ENCODE measurements at places on chromosomes 3 and 15. TPM values are rescaled to one million over a fixed set of nuclear protein-coding genes. Genes with fewer than 3 reads are reported as not detected.

DNA sequence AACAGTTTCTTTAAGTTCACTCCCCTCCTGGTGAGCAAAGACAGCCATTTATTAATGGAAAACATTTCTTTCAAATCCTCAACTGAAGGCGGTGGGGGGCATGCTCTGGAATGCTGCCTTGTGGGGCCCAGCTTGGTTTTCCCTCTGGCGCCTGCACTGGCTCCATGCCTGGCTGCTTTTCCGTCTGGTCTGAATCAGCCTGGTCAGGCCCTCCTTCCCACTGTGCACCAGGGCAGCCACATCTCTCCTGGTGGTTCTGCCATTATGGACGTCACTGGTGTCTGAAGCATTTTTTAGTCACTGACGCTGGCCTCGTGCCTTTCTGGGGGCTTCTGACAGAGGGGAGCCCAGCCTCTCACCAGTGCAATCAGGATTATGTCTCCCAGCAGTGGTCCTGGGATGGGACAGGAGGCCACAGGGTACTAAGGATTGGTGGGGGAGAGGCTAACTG, 57.6 kb upstream of the APEH start:
- no peak for DNase-seq

DNA sequence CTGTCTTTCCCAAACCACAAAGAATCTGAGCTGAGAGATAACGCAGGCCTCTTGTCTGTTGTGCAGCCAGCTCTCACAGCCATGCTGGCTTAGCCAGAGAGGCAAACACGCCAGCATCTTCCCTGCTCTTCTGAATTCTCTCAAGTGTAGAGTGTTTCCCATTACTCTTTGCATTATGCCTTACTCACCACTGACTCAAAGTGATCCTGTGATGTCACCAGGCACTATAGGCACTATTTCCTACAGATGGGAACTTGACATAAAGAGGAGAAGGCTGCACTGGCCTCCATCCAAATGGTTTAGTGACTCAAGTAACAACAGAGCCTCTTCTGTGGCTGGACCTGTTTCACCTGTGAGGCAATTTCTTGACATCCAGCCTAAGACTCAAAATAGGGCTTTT, 44.4 kb downstream of the PDZRN3 start:
- DNase-seq: no peak

The CDC25A gene
- polyA plus RNA-seq: not detected

The GNAT1 gene
- polyA plus RNA-seq: not detected

The RPL32 gene
- polyA plus RNA-seq: 2,743 TPM

The SKOR1 gene
- polyA plus RNA-seq: 0.06 TPM

The ERICH6 gene
- polyA plus RNA-seq: not detected

All from CD8-positive, alpha-beta memory T cell (primary cell).